Progenitor cell of endocrine pancreas (in vitro differentiated cells): ENCODE measurements at places on chromosomes 3 and 15.

DNA sequence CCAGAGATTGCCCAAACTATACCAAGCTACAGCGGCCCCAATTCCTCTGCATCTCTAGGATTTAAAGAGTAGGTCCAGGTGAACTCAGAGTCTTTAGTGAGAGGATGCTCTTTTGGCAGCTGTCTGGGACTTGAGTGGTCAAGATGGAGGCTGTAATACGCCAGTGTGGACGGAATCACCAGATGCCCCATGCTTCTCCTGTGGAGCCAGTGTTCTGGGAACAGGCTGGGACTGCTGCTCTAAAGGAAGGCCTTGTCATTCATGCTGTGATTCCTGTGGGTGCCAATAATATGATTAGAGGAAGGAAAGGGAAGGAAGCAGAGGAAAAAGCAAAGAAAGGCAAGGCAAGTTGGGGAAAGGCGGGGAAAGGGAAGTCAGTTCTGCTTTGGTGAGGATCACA, 17.4 kb upstream of the NOX5 start:
- DNase-seq: no peak

DNA sequence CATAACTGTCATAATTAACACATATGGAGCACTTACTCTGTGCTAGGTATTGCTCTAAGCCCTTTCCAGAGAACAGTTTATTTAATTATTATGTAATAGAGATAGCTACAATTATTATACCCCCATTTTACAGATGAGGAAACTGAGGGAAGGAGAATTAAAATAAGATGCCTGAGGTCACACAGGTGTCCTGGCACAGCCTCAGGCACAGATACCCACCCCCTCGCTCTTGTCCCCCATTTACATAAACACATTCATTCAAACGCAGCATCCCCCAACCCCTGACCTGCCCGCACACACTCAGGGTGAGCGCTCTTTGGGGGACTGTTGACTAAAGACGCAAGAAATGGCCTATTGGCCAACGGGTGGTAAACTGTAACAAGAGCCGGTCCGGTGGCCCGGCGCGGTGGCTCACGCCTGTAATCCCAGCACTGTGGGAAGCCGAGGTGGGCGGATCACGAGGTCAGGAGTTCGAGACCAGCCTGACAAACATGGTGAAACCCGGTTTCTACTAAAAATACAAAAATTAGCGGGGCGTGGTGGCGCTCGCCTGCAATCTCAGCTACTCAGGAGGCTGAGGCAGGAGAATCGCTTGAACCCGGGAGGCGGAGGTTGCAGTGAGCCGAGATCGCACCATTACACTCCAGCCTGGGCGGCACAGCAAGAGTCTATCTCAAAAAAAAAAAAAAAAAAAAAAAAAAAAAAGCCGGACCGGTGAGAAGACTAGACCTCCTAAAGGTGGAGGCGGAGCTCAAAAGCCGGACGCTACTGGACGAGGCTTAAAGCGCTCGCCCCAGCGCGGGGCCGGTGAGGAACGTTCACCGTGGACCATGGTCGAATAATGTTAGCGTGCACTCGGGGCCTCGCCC, 1.9 kb upstream of the ISL2 start:
- no peak for DNase-seq

GRCh38 chr3:194323785-194324735, 27.1 kb downstream of the CPN2 start:
- no peak for DNase-seq

DNA sequence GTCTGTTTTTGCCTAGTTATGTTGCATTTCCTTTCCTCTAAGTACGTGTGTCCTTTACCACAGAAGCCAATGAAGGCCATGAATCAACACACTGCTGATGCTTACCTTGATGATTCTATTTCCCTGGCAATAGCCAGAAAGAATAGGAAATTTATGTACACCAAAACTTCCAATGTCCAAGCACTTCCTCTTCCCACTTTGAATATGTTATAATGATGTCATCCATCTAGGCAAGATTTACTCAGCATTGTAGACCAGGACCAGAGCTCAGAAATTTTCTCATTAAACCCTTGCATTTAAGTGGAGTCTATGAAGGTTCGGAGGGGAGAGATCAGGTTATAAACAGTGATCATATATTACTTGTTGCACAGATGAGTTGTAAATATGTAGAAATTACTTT, 126.0 kb downstream of the THRB start:
- DNase-seq: no peak

DNA sequence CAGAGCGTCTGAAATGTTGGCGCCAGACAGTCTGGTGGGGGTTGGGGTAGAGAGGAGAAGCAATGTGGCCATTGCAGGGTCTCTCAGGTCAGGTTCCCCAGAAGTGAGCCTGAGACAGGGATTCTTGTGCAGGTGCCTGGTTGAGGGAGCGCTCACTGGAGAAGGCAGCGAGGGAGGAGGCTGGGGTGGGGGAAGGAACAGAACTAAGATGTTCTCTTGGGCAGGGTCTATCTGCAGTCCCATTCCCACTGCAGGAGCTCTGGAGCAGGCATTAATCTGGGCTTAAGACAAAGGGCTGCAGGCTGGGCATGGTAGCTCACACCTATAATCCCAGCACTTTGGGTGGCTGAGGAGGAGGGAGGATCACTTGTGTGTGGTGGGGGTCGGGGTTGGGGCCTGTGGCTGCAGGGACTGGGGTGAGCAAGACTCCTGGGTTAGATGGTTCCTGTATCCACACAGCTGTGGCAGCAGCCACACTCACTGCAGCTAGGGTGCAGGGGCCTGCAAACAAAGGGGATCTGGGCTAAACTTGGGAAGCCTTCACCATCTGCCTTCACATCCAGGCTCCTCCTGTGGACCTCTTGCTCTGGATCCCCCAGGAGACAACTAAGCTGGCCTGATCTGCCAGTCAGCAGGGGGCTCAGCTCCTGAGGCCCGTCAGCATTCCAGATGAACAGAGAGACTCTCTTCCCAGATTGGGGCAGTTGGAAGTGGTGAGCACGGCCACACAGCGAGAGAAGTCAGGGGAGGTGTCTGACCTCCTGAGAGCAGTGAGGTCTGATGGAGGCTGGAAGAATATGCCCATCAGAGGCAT, 172.5 kb downstream of the ABHD5 start:
- no peak for DNase-seq

DNA sequence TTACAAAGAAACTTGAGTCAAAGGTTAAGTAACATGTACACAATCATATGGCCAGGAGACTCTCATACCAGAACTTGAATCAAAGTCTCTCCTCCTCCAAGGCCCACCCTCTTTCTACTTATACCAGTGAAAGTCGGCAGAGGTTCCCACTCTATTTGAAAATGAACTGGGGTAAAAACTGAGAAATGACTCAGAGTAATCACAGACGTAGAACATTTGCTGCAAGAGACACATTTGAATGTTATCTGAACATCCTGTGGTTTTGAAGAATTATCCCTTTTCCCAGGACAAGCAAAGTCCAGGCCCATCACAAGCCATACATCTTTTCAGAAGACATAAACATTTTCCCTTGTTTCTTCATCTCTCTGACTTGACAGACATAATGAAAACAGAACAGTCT, 55.8 kb downstream of the SHOX2 start:
- DNase-seq: no peak

DNA sequence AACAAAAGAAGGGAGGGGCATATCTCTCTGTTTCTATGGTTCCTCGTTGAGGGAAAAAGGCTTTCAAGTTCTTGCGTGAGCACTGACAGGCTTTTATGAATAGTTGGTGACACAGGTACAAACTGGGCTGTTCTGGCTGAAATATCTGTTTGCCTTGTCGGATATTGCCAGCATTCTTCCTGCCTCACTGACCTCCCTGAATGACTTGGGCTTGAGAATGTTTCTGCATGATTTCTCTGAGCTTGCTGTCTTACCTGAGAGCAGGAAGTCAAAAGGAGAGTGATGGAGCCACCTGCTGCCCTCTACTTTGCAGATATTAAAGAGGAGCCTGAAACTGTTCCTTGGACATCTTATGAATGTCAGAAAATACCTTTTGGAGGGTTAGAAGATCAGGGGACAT, 4.8 kb downstream of the GCNT3 start:
- DNase-seq: no peak

- no peak for DNase-seq
Measured at GRCh38 chr3:189308608-189309007, 136.8 kb downstream of the TPRG1 start.

DNA sequence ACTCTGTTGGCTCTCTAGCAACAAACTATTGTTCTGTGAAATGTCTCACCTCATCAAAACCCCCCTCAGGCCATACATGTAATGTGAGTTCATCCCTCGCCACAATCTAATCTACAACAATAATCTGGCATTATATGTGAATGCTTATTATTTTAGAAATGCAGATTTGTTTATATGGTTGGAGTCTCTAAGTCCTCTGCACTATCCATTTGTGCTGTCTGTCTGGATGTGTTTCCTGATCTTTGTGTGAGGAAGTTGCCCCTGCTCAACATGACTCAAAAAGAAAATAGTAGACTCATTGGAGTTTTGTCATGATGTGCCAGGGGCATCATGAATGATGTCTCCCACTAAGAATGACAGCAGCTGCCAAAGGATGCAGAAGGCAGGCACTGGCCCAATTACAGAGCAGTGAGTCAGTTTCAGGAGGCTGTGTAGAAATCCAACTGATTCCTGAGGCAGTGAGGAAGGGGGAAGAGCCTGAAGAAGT, 161.6 kb upstream of the PDZRN3 start:
- DNase-seq: no peak

DNA sequence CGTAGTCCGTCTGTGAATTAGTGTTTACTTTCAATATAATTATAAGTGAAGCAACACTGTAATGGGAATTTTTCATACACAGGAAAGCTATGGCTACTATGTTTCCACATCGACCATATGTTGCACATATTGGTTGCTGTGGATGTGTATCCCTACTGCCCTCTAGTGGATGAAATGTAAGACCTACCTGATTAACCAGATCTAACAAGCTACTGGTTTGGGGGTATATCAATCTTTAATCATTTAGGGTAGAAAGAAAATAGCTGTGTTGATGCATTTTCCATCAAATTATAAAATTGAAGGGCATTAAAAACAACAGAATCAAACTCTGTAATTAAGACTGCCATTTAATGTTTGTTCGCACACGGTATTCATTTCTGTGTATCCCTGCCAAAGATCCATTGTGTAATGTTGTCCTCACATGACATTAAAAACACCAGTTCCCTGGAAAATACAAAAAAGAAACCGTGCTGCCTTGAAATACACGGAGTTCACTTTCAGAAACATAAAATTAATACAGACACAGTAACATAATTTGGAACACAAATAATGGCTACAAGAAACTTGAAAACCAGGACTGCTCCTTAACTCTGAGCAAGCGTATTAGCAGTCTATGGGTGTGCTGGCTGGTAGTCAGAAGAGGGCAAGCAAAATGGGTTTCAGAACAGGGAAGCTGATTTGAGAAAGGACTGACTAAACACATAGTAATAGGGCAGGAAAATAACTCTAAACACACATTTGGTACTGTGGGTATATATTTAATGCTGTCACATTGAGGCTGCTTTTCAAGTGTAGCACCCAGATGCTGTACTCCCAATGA, 125.1 kb downstream of the TIGIT start:
- no peak for DNase-seq

DNA sequence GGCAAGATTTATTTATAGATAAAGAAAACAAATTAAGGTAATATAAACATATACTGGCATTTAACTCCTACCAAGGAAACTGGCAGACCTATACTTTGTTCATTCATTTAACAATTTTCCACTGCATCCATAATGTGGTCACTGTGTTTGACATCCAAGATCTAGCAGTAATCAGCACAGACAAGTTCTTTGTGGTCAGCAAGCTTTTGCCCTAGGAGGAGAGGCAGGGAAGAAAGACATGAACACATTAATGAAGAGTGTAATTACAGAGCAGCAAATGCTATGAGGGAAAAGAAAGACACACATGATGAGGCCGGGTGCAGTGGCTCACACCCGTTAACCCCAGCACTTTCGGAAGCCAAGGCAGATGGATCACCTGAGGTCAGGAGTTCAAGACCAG, 34.4 kb downstream of the SUCLG2 start:
- DNase-seq: no peak

DNA sequence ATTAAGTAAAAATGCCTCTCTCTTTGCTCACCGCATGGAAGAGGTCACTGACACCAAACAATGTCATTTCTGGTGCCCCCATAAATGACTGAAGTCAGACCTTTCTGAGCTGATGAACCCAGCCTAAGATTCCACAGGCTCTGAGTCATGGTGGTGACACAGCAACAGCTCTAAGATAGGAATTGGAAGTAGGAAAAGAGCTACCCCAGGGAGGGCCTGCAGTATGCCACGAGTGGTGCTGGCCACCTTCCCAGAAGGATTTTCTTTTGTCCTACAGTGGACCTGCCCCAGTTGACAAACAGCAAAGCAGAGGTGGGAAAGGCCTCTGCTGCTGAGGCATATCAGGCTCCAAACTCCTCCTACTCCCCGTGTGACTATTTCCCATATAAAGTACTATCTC, 208.1 kb downstream of the MINAR1 start:
- DNase-seq: no peak
